ENCODE measurements at places on chromosomes 2 and 18. TPM values are rescaled to one million over a fixed set of nuclear protein-coding genes. Genes with fewer than 3 reads are reported as not detected.

DNA sequence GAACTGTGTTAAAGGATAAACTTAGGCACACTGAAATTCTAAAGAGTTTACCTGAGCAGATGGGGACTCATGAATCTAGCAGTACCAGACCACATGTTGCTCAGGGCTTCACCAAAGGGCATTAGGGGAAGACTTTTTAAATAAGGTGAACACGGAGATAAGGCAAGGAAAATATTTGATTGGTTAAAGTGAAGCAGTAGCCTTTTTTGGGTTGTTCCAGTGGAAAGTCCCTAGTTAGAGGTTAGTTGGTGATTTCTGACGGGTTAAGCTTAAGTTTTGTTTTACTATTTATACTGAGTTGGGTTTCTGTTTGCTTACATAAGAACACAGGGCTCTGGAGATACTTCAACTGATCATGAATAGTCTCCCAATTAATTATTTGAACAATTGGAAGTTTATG, 722.5 kb downstream of the SOCS6 start:
- H3K36me3 ChIP-seq: no peaks in the 10 kb centered on the region
- H3K27me3 ChIP-seq: no peaks in the 10 kb centered on the region
- no peaks in the 10 kb centered on the region for H3K4me1 ChIP-seq
- no peak overlapping the region for H3K4me3 ChIP-seq

- no peak for DNase-seq
- no peak overlapping the region for H3K27ac ChIP-seq
- H3K36me3 ChIP-seq: no peaks in the 10 kb centered on the region
- H3K4me1 ChIP-seq: no peaks in the 10 kb centered on the region
- H3K27me3 ChIP-seq: no peaks in the 10 kb centered on the region
Measured at GRCh38 chr2:195636890-195637289, 20.1 kb upstream of the SLC39A10 start.

DNA sequence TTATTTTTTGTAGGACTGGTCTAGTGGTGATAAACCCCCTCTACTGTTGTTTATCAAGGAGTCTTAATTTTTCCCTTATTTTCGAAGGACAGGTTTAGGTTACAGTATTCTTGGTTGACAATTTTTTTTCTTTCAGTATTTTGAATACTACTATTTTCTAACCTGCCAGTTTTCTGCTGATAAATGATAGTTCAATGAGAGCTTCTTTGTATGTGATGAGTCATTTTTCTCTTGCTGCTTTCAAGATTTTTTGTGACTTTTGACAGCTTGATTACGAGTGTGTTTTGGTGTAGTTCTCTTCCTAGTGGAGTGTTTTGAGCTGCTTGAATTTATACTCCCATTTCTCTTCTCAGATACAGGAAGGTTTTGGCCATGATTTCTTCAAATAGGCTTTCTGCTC, 77.5 kb downstream of the ACSL3 start:
- DNase-seq: no peak
- H3K27me3 ChIP-seq: no peaks in the 10 kb centered on the region
- H3K36me3 ChIP-seq: no peaks in the 10 kb centered on the region
- no peak overlapping the region for H3K4me3 ChIP-seq
- no peak overlapping the region for H3K27ac ChIP-seq

The RGPD6 gene
- total RNA-seq: 13.8 TPM
